ENCODE measurements at places on chromosomes 1 and 21.

GRCh38 chr1:53529555-53529954, 70.4 kb downstream of the DMRTB1 start:
- no peak for DNase-seq

DNA sequence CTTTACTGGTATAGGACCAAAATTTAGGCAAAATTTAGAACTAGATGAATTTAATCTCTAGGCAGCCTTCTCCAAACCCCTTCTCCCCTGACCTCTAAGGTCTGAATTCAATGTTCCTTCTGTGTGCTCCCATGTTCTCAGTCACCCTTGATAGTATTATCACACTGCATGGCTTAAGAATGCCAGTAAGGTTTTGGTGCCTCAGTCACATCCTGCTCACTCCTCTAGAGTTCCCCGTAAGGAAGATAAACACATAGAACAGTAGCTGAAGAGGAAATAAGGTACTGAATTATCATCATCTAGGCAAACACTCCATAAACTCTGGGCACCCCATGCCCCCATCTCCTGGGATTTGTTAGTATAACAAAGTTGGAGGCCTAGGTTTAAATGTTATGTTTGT, 18.2 kb downstream of the PRRX1 start:
- DNase-seq: no peak

GRCh38 chr1:12174924-12175810, 8.4 kb downstream of the TNFRSF1B start:
- DNase-seq: no peak

DNA sequence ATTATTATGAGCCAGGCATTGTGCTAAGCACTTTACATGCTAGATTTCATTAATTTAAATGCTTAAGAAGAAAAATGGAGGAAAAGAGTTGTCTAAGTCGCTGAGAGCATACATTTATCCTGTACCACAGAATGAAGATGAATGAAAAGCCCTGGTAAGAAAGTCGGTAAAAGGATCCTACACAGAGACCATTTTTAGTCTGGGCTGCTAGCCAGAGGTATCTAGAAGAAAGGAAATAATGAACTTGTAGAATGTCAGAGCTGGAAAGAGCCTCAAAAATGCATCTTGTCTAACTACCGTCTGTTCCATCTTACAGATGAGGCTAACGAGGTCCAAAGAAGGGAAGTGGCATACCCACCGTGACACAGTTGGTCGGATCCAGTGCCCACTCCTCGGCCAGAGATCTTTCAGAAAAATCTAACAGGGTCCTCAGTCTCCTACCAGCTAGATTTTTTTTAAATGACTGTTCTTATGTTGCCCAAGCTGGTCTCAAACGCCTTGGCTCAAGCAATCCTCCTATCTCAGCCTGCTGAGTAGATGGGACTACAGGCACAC, 12.2 kb upstream of the TNR start:
- DNase-seq: no peak

GRCh38 chr1:34389974-34390373, 213.3 kb downstream of the C1orf94 start:
- DNase-seq: no peak

- no peak for DNase-seq
Observed at GRCh38 chr1:109252893-109253802, 3.8 kb downstream of the CELSR2 start.

- DNase-seq: no peak
Observed at GRCh38 chr1:27000817-27001460, 7.4 kb downstream of the TRNP1 start.

GRCh38 chr1:172451002-172451443, 7.2 kb upstream of the PIGC start:
- no peak for DNase-seq

DNA sequence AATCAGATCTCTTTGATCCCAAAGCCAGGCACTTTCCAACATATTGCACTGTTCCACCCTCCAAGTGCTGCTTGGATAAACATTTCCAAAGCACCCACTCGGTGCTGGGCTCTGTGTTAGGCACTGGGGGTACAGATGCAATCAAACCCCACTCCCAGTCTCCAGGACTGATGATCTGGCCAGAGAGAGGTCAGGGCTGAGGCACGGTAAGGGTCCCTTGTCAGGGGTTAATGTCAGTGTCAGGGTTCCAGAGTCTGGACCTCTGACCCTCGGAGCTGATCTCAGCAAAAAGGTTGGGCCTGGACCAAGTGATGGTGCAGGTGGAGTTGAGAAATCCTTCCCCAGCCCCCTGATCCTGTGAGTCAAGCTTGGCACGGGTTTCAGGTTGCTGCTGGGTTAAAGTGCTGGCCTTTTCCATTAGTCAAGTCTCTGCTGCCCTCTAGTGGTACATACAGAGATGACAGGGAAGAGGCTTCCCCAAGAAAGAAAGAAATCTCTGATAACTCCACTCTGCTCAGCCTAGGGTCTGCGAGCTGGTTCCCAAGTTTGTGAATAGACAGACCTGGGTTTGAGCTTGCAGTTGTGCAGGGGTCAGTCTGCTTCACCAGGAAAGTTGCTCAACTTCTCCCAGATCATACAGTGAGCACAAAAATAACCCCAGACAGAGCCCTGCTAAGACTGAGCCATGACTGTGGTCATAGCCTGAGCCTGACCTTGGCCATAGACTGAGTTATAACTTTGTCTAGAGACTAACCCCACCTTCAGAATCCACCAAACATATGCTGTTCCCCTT, 74.6 kb downstream of the DMRTA2 start:
- peak; percentile 40 for DNase-seq

- no peak for DNase-seq
Observed at GRCh38 chr1:32399843-32400242, 5.6 kb upstream of the BSDC1 start.

- DNase-seq: no peak
Observed at GRCh38 chr1:56548571-56548970, 30.8 kb downstream of the PLPP3 start.

- no peak for DNase-seq
Observed at GRCh38 chr1:67298762-67299161, 8.9 kb upstream of the IL12RB2 start.

GRCh38 chr1:9770298-9770697, 53.5 kb downstream of the CLSTN1 start:
- DNase-seq: no peak
